ENCODE measurements at places on chromosomes 4 and X. TPM values are rescaled to one million over a fixed set of nuclear protein-coding genes. Genes with fewer than 3 reads are reported as not detected.

- DNase-seq: no peak
These were observed 685.3 kb downstream of the TRIML1 start for GRCh38 chr4:188824553-188824952.

DNA sequence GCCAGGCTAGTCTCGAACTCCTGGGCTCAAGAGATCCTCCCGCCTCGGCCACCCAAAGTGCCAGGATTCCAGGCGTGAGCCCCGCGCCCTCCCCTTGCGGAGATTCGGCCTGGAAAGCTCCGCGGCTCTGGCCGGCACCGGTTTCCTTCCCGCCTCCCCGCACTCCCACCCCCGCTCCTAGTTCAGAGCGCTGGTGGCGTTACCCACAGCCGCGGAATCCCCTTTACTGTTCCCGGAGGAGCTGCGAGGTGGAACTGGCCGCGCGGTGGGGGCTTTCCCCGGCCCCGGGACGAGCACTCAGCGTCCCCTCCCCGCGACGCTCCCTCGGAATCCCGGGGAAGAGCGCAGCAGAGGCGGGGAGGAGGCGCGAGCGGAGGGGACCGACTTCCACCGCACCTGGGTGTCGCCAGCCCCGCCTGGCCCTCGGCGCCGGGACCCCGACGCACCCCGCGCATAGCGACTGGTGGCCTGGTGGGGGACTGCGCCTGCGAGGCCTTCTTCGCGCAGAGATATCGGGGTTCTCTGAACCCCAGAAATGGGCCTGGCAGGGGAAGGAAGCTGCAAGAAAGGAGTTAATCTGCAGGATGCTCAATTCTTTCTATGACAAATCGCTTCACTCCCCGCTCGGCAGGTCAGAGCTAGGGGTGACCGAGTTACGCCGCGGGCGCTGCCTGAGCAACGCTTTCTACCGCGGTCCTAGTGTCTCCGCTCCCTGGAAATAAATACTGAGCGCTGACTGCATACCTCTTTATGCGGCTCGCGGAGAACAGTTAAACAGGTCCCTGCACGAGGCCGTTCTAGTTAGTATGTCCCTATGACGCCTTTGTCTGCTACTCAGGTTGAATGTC lies 14.6 kb upstream of the SLC25A4 start:
- DNase-seq: no peak

DNA sequence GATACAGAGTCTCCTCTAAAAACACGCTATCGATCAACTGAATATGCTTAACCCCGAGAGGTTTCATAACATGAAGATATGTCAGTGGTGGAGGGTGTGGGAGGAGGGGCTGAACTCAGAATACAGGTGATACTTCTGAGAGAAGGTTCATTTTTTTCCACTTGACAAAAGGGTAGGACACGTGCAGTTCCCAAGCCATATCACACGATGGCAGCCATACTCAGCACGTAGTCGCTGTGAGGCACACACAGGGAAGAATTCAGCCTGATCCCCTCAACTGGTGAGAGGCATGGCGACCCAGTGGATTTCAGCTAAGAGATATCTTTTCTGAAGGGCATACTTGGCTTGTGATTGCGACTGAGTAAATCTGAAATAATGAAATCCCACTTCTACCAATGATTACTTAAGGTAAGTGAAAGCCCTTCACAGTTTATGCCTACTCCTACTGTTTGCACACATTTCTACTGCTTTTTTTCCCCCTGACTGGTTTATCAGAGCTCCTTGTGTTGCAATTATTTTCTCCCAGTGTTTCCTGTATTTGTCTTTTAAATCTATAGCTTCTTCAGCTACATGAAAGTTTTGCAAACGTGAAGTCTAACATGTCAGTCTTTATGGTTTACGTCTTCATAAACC lies 133.1 kb downstream of the CORIN start:
- DNase-seq: no peak

DNA sequence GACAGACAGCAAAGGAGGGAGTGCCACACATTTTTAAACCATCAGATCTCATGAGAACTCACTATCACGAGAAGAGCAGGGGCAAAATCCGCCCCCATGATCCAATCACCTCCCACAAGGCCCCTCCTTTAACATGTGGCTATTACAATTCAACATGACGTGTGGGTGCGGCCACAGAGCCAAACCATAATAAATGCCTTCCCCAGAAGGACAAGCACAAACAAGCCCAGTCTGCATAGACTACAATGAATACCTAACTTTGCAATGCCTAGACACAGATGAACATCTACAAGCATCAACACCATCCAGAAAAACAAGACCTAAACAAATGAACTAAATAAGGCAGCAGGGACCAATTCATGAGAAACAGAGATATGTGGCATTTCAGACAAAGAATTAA lies 12.3 kb downstream of the ETDA start:
- no peak for DNase-seq

GRCh38 chrX:148929686-148930085 lies 429.3 kb downstream of the AFF2 start:
- no peak for DNase-seq

DNA sequence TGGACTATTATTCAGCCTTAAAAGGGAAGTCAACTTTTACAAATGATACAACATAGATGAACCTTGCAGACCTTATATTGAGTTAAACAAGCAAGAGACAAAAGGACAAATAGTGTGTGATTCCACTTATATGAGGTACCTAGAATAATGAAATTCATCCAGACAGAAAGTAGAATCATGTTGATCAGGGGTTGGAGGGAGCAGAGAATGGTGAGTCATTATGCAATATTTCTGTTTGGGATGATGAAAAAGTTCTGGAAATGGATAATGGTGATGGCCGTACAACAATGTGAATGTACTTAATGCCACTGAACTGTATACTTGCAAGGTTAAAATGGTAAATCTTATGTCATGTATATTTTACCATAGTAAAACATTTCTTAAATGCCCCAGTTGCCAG lies 22.1 kb downstream of the KIT start:
- DNase-seq: no peak

DNA sequence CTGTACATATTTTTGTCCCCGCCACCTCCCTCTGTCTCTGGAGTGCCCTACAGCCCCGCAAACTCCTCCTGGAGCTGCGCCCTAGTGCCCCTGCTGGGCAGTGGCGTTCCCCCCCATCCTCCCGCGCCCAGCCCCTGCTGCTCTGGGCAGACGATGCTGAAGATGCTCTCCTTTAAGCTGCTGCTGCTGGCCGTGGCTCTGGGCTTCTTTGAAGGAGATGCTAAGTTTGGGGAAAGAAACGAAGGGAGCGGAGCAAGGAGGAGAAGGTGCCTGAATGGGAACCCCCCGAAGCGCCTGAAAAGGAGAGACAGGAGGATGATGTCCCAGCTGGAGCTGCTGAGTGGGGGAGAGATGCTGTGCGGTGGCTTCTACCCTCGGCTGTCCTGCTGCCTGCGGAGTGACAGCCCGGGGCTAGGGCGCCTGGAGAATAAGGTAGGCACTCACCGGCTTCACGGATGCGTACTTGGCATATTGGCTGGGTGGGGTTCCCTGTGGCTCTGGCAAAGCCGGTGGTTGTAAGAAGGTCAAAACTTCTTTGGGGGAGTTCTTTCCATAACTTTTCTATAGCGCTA lies 653 bp downstream of the HHIP start:
- no peak for DNase-seq

DNA sequence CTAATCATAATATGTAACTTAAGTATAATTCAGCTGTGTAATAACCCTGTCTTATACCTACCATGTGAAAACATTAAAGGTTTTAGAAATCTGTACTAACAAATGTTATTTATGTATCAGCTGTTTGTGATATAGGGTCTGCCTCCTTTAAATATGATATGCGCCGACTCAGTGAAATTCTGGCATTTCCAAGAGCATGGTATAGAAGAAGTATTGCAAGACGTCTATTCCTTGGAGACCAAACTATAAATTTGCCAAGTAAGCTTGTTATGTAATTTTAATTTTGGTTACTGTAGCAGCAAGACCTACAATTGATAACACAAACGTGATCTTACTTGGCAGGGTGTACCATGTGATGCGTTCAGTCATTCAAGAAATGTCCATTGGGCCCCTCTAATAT lies 32.3 kb upstream of the ADAD1 start:
- no peak for DNase-seq

DNA sequence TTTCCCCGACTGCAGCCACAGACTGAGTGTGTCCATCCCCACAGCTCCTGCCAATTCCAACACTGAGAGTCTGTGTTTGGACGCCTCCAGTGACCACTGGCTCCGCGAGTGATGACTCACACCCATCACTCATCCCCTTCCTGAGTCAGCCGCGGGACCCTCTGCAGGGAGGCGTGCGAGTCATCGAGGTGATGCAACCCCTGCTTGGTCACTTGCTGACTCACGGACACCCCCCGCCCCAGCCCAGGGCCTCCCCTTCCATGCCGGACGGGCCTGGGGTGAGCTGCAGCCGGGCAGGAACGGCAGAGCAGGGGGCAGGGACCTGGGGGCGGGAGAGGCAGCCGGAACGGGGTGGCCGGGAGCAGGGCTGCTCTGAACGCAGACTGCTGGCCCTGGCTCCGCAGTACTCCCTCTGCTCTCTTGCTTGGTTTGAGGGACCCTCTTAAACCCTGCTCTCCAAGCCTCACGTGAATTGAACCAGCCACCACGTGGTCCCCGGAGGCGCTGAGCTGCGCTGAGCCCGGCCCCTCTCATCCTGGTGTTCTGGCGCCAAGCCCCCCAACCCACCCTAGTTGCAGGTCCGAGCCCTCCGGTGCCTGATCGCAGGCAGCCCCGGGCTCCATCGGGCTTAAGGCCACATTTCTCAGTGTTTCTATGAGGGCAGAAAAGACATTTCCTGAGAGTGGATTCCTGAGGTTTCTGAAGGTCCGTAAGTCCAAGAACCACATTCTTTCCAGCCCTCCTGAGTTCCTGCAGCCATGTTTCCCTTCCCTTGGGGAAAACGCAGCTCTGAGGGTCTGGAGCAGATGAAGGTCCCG lies 32.4 kb downstream of the FGFRL1 start:
- DNase-seq: no peak

DNA sequence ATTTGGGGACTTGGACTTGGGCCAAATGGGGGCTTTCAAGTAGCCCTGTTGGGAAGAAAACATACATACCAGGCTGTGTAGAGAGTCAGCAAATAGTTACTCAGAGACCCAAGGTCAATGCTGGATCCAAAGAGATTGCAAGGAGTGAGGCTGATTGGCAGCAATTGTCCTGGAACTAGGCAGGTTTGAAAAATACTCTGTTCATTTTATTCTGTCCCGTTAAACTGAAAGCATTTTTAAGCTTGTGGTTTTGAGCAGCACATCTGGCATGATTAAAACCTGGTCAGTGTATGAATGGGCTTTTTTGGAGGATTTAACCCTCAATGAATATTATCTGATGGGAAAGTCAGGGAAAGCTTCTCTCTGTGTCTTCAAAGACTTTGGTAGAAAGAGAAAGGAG lies 294.3 kb upstream of the BOD1L1 start:
- DNase-seq: no peak

GRCh38 chr4:85681221-85681657 lies 206.3 kb downstream of the ARHGAP24 start:
- no peak for DNase-seq

- no peak for DNase-seq
These were observed 1009.8 kb downstream of the ADGRL3 start for GRCh38 chr4:62209757-62210485.

DNA sequence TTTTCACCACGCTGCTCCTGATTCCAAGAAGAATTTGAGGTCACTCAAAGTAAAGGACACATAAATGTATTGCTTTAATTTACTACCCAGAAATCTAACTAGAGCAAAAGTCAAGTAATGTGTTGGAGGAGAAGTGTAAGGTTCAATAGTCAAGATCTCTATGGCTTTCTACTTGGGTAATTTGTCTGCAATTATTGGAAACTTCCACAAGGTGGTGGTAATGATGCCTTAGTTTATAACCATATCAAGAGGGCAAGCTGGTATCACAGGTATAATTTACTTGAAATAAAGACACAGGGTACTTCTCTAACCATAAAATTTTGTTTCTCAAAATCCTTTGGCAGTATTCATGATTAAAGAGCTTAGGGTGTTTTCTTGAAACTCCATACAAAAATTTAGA lies 10.2 kb upstream of the GRIA3 start:
- no peak for DNase-seq

DNA sequence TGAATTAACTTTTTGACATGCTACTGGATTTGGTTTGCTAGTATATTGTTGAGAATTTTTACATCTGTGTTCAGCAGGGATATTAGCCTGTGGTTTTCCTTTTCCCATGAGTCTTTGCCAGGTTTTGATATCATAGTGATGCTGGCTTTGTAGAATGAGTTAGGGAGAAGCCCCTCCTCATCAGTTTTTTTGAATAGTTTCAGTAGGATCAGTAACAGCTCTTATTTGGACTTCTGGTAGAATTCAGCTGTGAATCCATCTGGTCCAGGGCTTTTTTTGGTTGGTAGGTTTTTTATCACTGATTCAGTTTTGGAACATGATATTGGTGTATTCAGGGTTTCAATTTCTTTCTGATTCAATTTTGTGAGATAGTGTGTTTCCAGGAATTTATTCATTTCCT lies 790.4 kb upstream of the GRID2 start:
- no peak for DNase-seq

- no peak for DNase-seq
These were observed 8.4 kb downstream of the SLC6A8 start for GRCh38 chrX:153696100-153696499.

DNA sequence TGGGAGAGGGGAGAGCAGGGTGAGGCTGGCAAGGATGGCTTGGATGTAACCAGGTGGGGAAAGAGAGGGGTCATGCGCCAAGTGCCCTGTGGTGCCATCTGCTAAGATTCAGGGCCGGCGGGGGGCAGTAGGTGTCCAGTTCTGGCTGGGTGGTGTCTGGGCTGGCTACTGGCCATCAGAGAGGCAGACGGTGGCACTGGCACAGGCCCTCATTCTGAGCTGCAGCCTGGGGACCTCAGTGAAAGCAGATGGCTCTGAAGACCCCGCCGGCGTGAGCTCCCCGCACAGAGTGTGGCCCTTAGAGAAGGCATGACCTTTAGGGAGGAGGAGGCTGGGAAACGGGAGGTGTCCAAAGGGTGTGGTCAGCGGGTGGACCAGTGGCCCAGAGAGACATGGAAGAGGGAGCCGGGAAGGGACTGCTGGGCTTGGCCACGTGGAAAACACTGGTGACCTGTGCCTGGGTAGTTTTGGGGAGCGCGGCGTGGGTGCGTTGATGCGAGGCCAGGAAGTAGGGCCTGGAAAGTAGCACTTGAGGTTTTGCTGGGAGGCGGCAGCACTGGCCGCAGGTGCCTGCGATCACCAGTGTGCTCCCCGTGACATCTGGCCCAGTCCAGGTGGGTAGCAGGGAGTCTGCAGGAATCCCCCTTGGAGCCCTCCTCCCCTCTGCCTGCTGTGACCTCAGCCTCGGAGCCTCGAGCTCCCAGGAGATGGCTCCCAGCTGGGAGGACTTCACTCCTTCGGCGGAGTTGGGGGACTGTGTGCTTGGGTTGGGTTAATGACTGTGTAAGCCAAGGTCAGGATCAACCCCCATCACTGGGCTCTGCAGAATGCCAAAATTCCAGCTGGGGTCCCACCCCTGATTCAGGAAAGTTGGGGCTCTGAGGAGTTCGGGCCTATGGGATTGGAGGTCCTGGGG lies 9.3 kb upstream of the SH3TC1 start:
- DNase-seq: no peak

The GIMD1 gene
- not detected for total RNA-seq

The GPR34 gene
- 27.5 TPM for total RNA-seq

The TSPAN7 gene
- 14.1 TPM for total RNA-seq

The SOWAHB gene
- 3.9 TPM for total RNA-seq

The GC gene
- not detected for total RNA-seq

The USP53 gene
- total RNA-seq: 40.8 TPM

The RAB40A gene
- 1.7 TPM for total RNA-seq
